Activated CD8-positive, alpha-beta memory T cell treated with anti-CD3 and anti-CD28 coated beads, Interleukin-2, amount 10 ng/mL, durations not matched to agents 7 days and 5 days (primary cell): ENCODE measurements at places on chromosomes 3 and 15. TPM values are rescaled to one million over a fixed set of nuclear protein-coding genes. Genes with fewer than 3 reads are reported as not detected.

LRRC31 gene
- not detected for total RNA-seq

CFAP100 gene
- not detected for total RNA-seq

DNA sequence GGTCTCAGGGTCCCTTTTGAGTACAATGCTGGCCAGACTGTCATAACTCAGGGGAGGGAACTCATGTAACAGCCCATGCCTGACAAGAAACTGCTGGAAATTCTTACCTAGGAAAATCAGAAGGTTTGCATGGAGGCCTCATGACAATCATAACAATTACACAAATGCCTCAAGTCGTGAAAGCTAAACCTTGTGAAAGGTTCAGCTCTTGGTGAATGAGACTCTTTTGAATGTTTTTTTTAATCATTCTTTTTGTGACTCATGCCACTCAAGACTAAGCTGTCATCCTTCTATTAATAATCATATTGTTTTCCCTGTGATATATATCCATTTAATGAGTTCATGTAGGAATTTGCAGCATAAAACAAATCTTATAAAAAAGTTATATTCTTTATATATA, 61.4 kb upstream of the LEKR1 start:
- no peak for DNase-seq

DNA sequence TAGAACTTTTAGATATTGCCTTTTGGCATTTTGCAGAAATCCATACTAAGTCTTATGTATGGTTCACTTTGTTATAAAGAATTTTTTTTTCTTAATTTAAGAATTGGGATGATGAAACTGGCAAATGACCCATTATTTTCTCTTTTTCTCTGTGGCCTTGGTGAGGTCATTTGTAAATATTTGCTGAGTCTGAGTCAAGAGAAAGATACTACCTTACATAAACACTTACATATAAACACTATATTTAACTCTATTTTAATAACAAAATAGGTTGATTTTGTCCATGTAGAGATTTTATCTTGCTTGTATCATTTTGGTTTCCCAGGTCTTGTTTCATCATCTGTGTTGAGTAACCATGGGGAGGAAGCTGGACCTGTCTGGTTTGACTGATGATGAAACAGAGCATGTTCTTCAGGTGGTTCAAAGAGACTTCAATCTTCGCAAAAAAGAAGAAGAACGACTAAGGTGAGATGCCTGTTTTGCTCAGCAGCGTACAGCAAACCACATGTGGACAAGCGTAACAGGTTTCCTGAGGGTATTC, 91.1 kb downstream of the MYRIP start:
- no peak for DNase-seq

DNA sequence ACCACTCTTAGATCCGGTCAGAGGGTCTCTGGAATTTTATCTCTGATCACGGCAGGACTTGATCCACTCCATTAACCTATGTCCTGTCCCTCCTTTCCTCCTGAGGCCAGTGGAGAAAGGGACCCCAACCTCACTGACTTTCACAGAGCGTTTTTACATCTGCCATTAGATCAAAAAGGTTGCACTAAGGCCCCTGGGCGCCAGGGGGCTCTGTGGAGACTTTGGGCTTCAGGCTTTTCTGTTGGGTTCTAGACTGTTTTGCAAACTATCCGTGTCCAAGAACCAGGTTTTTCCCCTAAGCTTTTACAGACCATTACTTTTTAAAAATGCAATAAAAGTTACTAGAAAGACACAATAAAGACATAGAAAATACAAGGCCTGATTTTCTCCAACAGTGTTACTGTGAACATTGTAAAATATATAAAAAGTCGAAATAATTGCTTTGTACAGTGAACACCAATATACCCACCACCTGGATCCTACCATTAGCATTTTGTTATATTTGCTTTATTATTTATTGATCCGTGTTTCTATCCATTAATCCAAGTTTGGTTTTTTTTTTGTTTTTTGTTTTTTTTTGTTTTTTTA, 159.7 kb downstream of the POLR2M start:
- DNase-seq, result peak; percentile 70

- no peak for DNase-seq
Measured at GRCh38 chr3:169152319-169152718, 511.2 kb downstream of the MECOM start.

GRCh38 chr15:83194528-83194927, 13.1 kb downstream of the HDGFL3 start:
- DNase-seq, result no peak

GRCh38 chr3:152192936-152193672, 75.6 kb upstream of the MBNL1 start:
- DNase-seq, result no peak

- no peak for DNase-seq
Measured at GRCh38 chr15:97084650-97085049, 754.1 kb downstream of the NR2F2 start.

GRCh38 chr3:188659449-188660090, 505.6 kb downstream of the LPP start:
- no peak for DNase-seq

DNA sequence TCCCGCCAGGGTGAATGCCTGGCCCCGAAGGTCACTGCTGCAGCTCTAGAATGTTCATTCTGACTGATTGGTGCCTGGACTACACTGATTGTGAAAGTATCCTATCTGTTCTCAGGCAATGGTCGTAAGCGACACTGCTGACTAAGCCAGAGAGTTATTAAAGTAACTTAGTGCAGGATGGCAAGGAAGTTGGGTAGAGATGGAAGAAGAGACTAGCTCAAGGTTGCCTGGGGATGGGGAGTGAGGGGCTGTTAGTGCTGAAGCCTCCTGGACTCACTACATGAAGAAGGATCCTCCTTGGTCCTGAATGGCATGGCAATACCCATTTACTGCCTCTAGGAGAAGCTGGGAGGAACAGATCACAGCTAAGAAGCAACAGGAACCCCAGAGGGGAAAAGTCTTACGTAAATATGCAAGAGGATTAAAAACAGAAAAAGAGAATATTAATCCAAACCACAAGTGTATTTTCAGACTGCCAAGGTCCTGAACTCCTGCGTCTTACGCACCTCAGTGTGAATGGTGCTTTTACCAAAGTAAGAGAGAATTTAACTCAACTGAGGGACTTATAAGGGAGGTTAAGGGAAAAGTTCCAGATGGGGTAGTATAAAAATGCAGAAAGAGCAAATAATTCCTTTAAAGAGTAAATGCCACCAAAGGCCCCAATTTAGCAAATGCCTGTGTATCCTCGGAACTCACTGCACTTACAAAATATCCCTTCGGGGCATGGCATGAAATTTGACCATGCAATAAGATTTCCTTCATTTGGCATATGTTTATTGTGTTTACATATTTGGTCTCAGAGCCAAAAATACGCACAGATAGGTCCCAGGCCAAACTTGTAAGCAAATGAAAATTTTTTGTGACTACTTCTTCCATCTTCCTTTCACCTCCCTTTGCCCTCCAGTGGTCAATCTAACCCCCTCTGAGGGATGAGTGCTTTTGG, 64.0 kb upstream of the DGKG start:
- no peak for DNase-seq

GRCh38 chr3:86208772-86209171, 782.2 kb downstream of the VGLL3 start:
- DNase-seq, result no peak

- DNase-seq, result no peak
Measured at GRCh38 chr3:64901522-64901885, 213.7 kb upstream of the ADAMTS9 start.

DNA sequence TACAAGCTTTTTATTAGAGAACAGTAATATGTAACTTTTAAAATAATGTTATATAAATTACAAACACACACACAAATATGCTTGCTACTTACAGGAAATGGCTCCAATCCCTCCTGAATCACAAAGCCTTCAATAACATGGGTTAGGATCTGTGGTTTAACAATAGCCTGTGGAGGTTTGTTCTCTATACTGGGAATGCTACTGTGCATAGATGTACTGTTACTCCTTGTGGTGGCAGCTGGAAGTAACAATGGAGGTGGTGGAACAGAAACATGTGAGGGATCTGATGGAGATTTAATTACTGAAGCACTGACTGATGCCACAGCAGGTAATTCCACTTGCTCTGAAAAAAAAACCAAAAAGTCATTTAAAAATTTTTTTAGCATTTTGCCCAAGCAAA, 64.4 kb downstream of the PHC3 start:
- DNase-seq, result no peak

GRCh38 chr3:124519591-124520194, 210.6 kb upstream of the UMPS start:
- no peak for DNase-seq

DNA sequence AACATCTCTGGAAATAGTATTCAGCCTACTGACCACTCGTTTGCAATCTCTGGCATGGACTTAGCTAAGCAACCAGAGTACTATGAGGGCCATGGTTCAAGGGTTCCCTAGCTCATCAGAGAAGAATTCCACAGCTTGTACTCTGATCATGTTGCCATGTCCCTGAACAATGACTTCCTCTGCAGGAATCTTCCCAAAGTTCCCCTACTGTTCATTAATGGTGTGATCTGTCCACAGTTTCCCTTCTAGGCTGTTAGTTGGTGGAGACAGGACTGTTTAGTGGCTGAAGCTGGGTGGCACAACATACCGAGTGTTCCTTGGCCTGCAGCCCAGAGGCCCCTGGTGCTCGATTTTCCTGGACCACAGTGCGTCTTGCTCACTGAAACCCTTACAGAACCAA, 44.4 kb upstream of the GALNT15 start:
- DNase-seq, result no peak
